ENCODE measurements at places on chromosomes 12 and 14.

DNA sequence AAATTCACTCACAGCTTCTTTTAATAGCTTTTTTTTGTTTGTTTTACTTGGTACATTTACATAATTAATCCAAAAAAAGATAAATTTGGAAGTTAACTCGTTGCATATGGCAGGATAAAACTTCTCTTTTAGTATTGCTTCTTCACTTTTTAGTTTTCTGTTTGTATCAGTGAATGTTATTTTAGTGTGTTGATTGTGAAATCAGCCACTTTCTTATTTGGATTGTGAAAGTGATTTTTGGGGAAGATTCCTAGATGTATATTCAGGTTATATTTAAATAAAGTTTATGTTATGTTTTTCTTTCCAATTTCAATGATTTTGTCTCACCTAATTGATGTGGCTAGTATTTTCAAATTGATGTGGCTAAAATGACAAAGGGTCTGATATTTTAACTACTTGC lies 693.9 kb upstream of the MGAT4C start:
- no peak for DNase-seq

DNA sequence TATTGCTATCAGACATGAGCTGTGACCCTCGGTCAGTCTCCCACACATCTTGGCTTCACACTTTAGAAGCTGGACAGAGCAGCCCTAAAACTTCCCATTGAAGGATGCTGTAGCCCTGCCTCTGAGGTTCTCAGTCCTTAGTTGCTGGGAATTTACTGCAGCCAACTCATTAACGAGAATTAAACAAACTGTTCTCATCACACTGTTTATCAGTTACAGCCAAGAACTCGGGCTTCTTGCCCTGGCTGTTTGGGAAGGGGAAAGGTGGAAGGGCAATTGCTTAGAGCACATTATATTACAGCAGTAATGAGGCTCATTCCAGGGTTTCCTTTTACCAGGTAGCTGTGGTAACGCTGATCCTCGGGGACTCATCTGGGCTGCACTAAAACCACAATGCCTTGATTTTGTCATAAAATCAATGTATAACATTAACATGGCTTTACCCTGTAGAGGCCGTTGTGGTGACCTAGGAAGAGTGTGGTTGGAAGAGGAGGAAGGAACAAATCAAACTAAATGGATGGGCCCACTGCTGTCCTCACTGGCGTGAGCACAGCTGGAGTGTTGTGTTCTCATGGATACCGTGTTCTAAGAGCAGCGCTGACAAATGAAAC lies 87.1 kb downstream of the GPR135 start:
- no peak for DNase-seq

GRCh38 chr14:20809917-20810316 lies 7.3 kb upstream of the RNASE1 start:
- no peak for DNase-seq

- peak; percentile 12 for DNase-seq
Measured at GRCh38 chr14:33475623-33476022, 475.3 kb downstream of the EGLN3 start.

DNA sequence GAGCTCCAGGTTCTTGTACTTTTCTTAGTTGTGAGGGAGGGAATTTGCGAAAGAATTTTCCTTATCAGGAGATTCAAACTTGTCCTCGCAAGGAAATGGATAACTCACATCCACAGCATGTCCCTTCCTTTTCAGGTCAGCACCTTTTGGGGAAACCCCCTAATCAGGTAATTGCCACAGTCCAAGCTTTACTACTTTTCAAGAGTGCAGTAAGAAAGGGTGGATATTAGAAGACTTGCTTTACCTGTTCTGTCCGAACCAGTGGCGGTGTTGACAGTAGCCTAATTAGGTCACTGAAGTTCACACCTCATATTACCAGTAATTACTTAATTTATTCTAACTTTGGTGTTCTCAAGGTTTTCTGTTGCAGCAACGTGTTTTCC lies 6.7 kb upstream of the C12orf50 start:
- no peak for DNase-seq

GRCh38 chr12:10283027-10283426 lies 24.6 kb upstream of the KLRD1 start:
- DNase-seq, result no peak

DNA sequence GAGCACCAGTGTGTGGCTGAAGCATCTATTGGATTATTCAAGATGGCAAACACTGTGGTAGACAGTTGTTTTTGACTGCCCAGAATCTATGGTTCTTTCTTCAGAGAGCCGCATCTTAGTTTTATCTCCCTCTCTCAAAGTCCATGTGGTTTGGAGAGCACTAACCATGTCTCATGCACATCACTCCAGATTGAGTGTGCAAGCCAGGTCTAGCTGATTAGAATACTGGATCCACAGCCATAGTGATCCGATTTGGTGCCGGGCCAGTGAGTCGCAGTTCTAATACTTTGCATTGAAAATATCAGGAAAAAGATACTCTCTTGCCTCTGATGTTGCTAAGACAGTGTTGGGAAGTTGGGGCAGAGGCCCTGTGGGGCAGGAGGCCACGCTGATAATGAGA lies 4.6 kb upstream of the SBNO1 start:
- no peak for DNase-seq

DNA sequence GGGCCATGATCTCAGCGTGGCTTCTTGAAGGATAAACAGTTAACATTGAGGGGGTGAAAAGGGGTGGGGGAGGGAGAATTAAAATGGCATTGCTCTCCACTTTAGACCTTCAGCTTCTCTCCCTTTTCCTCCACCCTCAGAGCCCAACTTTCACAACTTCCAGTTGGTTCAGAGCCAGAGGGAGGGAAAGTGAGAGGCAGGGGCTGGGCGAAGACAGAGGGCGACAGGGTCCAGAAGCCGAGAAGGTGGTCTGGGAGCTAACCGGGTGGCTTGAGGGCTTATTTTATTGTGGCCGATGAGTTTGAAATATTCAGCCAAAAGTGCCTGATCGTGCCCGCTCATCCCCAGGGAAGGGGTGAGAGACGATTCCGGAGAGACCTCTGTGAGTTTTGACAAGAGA lies 4.1 kb downstream of the BMP4 start:
- DNase-seq, result no peak

- DNase-seq, result no peak
Measured at GRCh38 chr14:70398280-70398679, 18.6 kb downstream of the SYNJ2BP start.

All from Jurkat, Clone E6-1 (cell line).